Osteoblast (primary cell): ENCODE measurements at places on chromosomes 12 and 14.

- no peak for DNase-seq
These were observed 55.0 kb downstream of the ANAPC7 start for GRCh38 chr12:110348431-110349059.

GRCh38 chr12:124861492-124861891 is 2.2 kb downstream of the SCARB1 start:
- no peak for DNase-seq

DNA sequence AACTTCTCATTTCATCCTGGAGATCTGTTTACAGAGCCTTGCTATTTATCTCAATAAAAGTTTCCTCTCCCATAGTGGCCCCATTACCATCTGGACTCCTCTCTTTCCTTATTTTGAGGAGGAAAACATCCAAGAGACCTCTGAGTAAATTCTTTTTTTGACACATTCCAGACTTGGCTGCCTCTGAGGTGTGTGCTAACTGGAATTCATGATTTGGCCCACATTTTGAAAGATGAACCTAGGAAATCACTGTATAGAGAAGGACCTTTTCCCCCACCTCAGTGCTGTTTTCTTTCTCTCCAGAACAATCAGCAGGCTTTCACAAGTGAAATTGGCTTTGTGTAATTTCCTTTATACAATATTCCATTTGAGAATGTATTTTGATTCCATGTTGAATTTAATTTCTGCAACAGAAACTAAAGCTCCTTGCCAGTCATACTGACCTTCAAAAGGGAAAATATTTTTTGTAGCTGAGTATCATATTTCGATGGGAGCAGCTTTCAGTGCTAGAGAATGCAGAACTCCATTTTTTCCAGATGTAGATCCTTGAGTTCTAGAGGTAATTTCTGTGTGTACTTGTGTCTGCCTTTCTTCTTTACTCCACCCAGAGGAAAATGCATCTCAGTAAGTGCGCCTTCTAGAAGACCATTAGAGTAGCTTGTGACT is 244.9 kb upstream of the RGS6 start:
- no peak for DNase-seq

DNA sequence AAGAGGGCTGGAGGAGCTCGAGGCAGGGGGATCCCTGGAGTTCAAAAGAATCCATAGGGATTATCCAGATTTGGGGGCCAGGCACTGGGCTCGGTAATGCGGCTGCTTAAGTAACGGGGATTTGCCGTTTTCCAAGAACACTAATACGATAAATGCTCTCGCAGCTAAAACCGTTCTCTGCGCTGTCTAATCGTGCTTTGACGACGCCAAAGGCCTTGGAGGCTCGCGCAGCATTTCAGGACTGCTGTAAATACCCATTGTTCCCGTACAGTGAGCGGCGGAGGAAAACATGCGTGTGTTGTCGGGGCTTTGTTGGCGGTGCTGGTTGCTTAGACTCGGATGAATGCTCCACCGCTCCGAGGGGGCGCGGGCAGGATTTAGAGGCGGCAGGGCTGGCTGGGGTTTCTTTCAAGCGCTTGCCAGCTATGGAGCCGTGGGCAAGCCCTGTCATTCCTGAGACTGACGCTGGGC is 26.2 kb downstream of the DIO3 start:
- peak; percentile 74 for DNase-seq

DNA sequence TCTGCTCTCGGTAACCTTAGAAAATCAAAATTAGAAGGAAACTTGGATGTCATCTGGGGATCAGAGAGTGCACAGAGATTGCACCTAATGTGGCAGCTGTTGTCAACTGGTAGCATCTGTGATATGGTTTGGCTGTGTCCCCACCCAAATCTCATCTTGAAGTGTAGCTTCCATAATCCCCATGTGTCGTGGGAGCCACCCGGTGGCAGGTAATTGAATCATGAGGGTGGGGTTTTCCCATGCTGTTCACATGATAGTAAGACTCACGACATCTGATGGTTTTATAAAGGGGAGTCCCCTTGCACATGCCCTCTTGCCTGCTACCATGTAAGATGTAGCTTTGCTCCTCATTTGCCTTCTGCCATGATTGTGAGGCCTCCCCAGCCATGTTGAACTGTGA is 127.7 kb upstream of the SRRM4 start:
- no peak for DNase-seq

GRCh38 chr12:63078906-63079305 is 72.1 kb downstream of the AVPR1A start:
- no peak for DNase-seq

DNA sequence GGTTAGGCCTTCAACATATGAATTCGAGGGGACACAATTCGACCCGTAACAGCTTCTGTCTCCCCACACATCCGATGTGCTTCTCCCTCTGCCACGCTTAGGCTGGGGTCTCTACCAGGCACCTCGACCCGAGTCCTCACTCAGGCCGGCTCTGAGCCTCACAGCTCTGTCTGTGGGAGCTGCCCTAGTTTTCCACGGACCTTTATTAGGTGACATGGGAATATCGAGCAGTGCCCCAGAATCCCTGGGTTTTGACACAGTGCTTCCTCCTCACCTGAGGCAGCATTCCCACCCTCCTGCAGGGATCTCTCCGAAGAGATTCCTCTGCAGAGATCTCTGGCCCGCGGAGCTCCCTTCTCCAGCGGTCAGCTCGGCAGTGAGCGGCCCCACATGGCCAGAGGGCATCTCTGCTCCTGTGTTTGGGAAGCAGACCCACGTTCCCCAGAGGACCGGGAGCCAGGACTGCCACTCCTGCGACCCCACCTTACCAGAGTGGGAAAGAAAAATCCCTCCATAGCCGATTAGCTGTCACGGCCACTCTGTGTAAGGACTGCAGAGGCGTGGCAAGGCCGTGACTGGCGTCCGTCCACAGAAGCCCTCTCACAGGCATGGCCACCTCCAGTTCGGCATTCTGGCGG is 21.2 kb downstream of the ZBTB42 start:
- DNase-seq: peak; percentile 49

- no peak for DNase-seq
These were observed 60.5 kb upstream of the NUDT4 start for GRCh38 chr12:93317227-93317626.

GRCh38 chr12:11040162-11040561 is 9.0 kb upstream of the TAS2R31 start:
- no peak for DNase-seq

DNA sequence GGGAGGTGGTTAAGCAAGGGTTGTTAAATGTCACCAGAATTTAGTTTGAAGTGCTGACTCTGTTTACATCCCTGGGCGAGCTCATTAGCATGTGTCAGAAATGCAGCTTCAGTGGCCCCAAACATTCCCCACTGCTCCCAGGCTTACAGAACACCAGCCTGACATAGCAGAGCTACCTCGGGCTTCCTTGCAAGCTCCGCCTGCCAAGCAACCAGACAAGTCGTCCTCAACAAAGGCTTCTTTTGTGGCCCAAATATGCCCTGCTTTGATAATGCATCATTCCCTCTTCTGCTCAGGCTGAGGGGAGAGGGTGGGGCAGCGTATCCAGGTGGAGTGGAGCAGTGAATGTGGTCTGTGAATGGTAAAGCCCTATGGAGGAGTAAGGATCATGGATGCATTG is 28.0 kb downstream of the ERH start:
- peak; percentile 44 for DNase-seq

GRCh38 chr14:32603992-32604565 is 275.0 kb downstream of the AKAP6 start:
- no peak for DNase-seq

GRCh38 chr12:87227162-87227561 is 802.0 kb downstream of the C12orf50 start:
- no peak for DNase-seq

DNA sequence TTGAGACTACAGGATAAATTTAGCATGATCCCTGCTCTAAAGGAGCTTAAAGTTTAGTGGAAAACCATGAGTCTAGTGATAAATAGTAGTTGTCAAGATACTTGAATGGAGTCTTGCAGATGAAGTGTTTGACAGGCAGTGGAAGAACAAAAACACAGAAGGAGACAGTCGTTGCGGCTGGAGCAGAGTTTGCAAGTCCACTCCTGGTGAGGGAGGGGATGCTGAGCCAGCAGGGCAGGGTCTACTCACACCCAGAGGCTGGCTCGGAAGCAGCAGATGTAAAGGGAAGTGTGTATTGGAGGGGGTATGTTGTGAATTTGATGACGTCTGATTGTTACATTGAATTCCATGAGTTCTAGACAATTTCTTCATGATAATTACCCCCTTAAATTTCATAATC is 61.3 kb downstream of the TRAF3 start:
- DNase-seq: no peak

DNA sequence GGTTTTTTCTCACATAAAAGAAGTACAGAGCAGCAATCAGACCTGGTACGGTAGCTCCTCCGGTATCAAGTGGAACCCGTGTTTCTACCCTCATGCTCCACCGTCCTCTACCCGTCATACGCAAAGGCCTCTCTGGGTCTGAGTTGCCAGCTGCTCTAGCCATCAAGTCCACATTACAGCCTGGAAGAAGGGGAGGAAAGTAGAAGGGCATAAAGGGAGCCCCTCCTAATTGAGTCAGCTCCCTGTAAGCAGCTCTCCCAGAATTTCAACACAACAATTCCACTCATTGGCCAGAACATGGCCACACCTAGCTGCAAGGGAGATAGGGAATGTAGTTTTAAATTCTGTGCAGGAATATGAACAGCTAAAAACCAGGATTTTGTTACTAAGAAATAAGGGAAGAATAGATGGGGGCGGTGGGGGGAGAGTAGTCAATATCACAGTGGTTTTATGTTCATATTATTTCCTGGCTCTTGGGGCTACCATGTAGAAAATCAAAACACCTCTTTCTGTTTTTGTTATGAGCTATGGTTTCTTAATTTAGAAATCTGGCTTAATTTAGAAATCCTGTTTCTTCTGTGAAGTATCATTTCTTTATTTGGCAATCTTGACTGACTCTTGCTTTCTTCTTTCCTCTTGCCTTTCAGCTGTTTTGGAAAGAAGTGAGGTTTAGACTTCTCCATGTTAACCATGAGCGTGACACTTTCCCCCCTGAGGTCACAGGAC is 103.9 kb downstream of the AKAP6 start:
- no peak for DNase-seq

DNA sequence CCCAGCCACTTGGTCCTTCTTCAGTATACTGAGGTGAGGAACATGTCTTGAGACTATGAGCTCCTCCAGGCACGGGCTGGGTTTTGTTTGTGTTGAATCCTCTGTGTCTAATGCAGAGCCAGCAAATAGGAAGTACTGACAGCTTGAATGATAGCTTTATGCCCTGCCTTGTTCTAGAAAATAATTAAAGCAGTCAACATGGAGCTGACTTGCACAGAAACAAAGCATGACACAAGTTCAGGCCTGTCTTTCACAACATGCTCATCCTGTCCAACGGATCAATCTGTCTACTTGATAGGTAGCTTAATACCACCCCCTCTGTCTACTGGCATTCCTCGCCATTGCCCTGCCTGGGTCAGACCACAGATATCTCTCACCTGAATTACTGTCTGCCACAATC is 140.9 kb downstream of the ESRRB start:
- DNase-seq: no peak

DNA sequence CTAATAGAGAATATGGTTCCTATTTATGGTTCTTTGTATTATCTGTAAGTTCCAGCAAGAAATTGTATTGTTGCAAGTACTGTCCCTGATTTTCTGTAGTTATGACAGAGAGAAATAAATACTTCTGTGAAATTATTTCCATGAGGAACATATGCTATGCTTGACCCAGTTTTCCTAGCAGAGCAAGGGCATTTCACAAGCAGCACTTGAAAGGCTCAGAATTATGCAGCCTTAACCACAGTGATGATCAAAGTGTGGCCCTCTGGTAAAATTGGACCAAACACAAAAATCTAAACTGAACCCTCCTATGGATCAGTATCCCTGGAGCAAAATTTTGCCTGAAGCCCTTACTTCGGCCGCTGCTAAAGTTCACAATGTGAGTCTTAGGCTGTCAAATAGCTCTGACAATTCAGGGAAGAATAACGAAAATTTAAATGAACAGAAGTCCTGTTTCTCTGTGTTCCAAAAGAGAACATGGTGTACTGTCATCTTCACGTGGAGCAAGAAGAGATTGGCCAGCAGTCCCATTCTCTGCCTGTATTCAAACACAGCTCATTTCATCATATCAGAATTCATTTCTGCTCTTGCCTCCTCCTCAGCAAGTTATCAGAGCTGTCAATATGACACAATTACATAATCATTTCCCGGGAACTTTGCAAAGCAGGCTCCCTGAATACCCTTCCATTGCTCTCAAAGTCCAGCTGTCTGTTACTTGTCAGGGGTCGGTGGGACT is 471.9 kb downstream of the RPS29 start:
- no peak for DNase-seq

DNA sequence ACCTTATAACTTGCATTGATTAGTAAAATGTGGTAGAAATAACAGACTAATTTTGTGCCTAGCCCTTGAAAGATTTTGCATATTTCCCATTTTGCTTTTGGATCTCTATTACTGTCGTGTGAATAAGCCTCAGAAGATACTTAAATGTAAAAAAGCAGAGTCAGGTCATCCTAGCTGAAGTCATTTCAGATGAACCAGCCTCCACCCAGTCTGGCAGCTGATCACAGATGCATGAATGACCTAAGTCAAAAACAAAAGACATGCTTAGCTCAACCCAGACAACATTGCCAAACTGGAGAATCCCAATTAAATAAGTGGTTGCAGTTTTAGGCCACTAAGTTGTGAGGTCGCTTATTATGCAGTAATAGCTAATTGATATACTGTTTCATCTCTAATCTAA is 349.9 kb downstream of the C12orf50 start:
- DNase-seq: no peak

- no peak for DNase-seq
These were observed 24.0 kb upstream of the TMED10 start for GRCh38 chr14:75200451-75200850.

DNA sequence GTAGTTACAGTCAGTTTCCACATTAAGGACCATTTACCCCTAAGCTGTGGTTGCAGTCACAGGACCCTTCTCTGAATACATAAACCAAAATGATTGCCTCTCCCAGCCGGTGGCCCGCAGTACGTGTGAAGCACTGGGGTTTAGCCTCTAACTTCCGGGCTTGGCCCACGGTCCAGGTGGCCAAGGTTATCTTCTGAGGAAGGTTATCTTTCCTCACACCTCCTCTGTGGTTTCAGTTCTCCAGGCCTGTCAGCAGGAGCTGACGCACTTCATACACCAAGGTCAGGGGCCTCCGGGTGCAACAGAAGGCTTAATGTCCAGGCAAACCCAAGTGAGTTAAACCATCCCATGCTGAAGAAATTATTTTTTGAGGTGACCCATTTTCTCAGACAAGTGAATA is 291.0 kb upstream of the FKBP4 start:
- DNase-seq: no peak

GRCh38 chr14:74505831-74506230 is 12.3 kb downstream of the ISCA2 start:
- no peak for DNase-seq
